Activated naive CD8-positive, alpha-beta T cell treated with anti-CD3 and anti-CD28 coated beads, Interleukin-2, amount 50 U/mL, for 24 hours (primary cell): ENCODE measurements at places on chromosomes 2 and 18.
A peak's percentile ranks its signal among the peaks of the same experiment; 100 is the strongest.

GRCh38 chr2:196515608-196516007, 123.9 kb upstream of the CCDC150 start:
- DNase-seq: no peak

DNA sequence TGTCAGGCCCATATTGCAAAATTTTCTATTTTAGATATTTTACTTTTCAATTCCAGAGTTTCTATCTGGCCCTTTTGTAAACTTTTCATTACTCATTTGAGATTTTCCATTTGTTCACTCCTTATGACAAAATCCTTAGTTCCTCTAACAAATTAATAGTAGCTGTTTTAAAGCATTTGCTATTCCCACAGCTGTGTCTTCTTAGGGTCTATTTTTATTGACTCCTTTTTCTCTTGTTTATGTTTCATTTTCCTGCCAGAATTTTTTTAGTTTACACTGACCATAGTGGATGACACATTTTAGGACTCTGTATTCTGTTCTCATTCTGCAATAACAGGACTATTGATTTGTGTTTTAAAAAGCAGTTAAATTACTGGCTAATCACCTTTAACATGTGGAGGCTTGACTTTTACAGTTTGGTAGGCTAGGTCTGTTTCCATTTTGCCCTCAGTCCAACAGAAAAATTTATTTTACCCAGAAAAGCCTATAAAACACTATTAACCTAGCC, 30.0 kb downstream of the PID1 start:
- DNase-seq: no peak

DNA sequence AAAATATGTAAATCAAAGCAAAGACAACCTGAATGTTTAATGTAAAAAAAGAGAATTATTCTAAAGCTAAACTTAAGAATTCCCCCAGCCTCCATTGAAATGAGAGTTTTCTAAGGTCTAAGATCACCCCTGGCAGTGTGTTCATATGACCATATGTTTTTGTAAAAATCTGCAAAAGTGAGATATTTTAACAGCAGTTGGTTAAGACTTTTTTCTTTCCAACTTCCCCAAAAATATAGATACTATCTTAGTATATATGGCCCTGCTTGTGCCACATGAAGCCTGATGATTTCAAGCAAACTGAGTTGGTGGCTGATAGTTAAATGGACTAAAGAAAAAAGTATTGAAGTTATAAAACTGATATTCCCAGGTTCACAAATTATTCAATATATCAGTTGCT, 35.4 kb downstream of the ZNF804A start:
- DNase-seq: no peak

- no peak for DNase-seq
These were observed 61.1 kb upstream of the RPL31 start for GRCh38 chr2:100940766-100941645.

- no peak for DNase-seq
These were observed 50.8 kb upstream of the MYCN start for GRCh38 chr2:15889442-15890123.

- DNase-seq: no peak
These were observed 688.4 kb upstream of the PIK3C3 start for GRCh38 chr18:41266616-41267015.

- peak; percentile 33 for DNase-seq
These were observed at the start of gene ANKRD53 for GRCh38 chr2:70978341-70979179. Gene ANKRD53 (plus strand): TSS chr2:70978630. CDS start chr2:70978646, 16 bp downstream.
